ENCODE measurements at places on chromosomes 6 and 20. TPM values are rescaled to one million over a fixed set of nuclear protein-coding genes. Genes with fewer than 3 reads are reported as not detected.

- H3K27me3 ChIP-seq = peaks cover 5% of the 10 kb centered on the region
- no peak overlapping the region for H3K27ac ChIP-seq
- no peaks in the 10 kb centered on the region for H3K4me1 ChIP-seq
- no peak for DNase-seq
Observed at GRCh38 chr6:119096721-119097565, 18.5 kb upstream of the FAM184A start.

- peaks cover 47% of the 10 kb centered on the region for H3K4me1 ChIP-seq
- no peak overlapping the region for H3K4me3 ChIP-seq
- no peaks in the 10 kb centered on the region for H3K36me3 ChIP-seq
Observed at GRCh38 chr20:60206259-60206658, 248.0 kb downstream of the CDH26 start.

- peak; percentile 65 for DNase-seq
- peaks cover 12% of the 10 kb centered on the region for H3K27me3 ChIP-seq
- H3K27ac ChIP-seq = no peak overlapping the region
- no peak overlapping the region for H3K4me3 ChIP-seq
- H3K4me1 ChIP-seq = peaks cover 15% of the 10 kb centered on the region
- no peaks in the 10 kb centered on the region for H3K36me3 ChIP-seq
Observed at GRCh38 chr6:46925563-46926253, 4.0 kb upstream of the ADGRF5 start.

- no peaks in the 10 kb centered on the region for H3K36me3 ChIP-seq
- peak overlapping the region; percentile 86 for H3K4me3 ChIP-seq
- peaks cover 2% of the 10 kb centered on the region for H3K27me3 ChIP-seq
- DNase-seq = peak; percentile 98
Observed at GRCh38 chr6:44237021-44237812, 9.7 kb upstream of the HSP90AB1 start.

DNA sequence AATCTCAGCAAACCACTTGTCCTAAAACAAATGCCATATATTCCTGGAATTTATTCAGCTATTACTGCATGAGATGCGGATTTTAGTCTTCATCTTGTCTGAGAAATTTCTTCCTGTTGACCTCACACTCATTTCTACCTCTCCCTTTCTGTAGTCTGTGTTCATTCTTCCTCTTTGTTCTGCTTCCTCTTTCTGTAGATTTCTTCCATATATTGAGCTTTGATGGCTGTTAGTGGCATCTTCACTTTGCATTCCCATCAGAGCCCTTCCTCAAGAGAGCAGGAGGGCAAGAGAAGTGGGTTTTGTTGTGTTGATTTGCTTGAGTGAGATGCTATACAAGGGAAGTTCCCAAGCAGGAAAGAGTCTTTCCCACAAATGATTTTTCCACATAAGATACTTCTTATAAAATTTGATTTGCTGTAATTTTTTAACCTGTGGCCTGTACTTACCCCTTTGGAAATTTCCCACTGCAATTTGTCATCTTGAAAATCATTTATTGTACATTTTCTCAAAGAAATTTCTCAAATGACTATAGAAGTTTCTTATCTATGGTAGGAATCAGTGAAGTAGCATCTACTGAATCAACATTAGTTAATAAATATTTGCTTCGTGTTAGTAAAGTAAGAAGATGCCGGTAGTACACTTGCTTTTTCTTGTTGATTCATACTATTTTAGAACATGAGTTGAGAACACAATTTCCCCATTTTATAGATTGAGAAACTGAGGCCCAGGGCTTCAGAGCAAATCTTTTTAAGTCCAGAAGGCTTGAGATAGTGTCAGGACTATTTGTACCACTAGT, 43.8 kb downstream of the MAP3K4 start:
- no peak overlapping the region for H3K27ac ChIP-seq
- peaks cover 27% of the 10 kb centered on the region for H3K36me3 ChIP-seq
- no peak for DNase-seq
- H3K4me3 ChIP-seq = no peak overlapping the region
- no peaks in the 10 kb centered on the region for H3K27me3 ChIP-seq

DNA sequence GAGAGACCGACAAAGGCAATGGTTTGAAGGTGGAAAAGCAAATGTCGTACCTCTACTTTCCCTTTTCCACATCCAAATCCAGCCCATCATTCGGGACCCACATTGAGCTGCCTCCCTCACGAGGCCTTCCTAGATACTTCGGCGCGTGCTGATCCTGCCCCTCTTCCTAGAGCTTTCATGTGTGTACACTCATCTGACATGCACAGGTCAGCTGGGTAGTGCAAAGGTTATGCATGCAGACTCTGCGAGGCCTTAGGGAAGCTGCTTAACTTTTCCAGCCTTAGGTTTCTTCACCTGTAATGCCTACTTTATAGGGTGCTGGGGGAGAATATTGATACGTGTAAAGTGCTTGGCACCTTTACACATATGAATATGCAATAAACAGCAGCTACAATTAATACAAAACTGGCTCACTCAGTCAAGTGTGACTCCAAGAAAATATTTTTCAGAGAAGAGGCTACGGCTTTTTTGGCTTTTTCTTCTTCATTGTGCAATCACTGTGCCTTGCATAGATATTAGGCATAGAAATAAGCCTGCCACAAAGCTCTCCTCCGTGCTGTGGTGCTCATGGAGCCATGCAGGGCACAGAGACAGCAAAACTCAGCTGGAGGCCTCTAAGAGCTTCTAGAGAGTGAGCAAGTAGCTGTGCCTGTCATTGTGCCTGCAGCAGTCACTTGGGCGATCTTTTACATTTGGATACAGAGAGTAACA, 3.6 kb upstream of the MANBAL start:
- H3K4me1 ChIP-seq = peaks cover 13% of the 10 kb centered on the region
- no peak overlapping the region for H3K4me3 ChIP-seq
- no peak for DNase-seq
- no peak overlapping the region for H3K27ac ChIP-seq

DNA sequence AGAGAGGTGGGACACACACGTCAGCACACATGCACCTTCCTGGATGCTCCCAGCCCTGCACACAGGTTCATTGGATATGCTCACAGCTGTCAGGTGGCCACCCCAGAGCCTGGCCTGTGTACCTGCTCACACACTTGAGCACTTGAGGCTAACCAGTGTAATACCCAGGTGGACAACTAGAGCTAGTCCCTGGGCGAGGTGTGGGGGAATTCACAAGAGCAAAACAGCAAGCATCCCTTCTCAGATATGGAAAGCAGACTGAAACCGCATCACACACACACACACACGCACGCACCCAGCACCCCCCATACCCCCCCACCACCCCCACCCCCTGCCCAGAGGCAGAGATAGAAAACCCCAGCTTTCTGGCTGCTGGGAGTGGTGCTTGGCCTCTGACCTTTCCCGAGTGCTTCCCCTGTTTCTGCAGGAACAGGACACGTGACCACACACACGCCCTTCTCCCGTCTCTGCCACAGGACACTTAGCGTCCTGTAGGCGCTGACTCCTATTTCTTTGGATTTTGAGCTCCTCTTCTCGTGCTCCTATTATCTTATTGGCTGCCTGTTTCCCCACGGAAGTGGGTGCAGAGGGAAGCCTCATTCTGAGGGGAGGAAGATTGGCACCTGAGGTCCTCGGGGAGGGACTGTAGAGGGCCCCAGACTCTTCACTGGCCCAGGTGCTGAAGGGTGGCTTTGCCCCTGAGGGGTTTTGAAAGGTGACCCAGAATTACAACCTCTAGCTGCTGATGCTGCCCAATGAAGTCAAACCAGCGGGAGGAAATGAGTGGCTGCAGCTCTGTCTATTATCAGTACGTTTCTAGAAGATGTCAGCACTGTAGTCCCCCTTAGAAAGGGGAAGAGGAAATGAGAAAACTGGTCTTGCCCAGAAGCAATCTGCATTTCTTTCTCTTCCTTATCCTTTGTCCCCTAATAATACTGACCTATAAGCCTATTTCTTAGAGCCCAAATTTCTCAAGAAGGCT, 65.8 kb downstream of the SYTL3 start:
- no peak overlapping the region for H3K4me3 ChIP-seq
- peaks cover 6% of the 10 kb centered on the region for H3K4me1 ChIP-seq
- no peak for DNase-seq
- no peaks in the 10 kb centered on the region for H3K27me3 ChIP-seq
- peaks cover 5% of the 10 kb centered on the region for H3K36me3 ChIP-seq

DNA sequence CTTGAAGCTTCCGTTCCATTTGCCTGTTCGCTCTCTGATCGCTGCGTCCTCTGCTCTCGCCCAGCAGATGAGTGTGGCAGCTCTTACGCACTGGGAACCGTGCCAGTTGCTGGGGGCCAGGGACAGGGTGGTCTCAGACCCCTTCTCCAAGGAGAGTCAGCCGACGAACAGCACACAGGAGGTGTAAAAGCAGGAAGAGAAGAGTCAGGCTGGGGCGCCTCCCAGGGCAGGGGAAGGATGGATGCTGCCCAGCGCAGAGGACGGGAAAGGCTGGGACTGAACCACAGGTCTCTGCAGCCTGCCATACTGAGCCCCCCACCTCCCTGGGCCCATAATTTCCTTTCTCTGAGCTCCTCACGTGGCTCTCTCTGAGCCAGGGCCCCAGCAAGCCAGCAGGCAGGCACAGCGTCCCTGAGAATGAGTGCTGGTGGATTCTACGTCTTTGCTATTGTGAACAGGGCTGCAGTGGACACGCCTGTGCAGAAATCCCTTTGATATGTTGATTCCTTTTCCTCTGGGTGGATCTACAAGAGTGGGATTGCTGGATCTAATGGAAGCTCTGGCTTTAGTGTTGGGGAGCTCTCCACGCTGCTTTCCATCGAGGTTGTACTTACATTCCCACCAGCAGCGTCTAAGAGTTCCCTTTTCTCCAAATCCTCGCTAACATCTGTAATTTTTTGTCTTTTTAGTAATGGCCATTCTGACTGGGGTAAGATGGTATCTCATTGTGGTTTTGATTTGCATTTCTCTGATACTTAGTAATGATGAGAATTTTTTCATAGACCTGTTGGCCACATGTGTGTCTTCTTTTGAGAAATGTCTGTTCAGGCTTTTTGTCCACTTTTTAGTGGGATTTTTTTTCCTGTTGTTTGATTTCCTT, 104.1 kb downstream of the PSMB1 start:
- no peaks in the 10 kb centered on the region for H3K36me3 ChIP-seq
- H3K27me3 ChIP-seq = peaks cover 11% of the 10 kb centered on the region
- H3K4me3 ChIP-seq = no peak overlapping the region
- H3K4me1 ChIP-seq = peaks cover 8% of the 10 kb centered on the region
- DNase-seq = no peak
- H3K27ac ChIP-seq = no peak overlapping the region

GRCh38 chr6:154471609-154472362, 38.7 kb downstream of the CNKSR3 start:
- DNase-seq = no peak
- H3K4me3 ChIP-seq = no peak overlapping the region
- no peaks in the 10 kb centered on the region for H3K27me3 ChIP-seq
- H3K36me3 ChIP-seq = peaks cover 18% of the 10 kb centered on the region
- peaks cover 17% of the 10 kb centered on the region for H3K4me1 ChIP-seq
- no peak overlapping the region for H3K27ac ChIP-seq

DNA sequence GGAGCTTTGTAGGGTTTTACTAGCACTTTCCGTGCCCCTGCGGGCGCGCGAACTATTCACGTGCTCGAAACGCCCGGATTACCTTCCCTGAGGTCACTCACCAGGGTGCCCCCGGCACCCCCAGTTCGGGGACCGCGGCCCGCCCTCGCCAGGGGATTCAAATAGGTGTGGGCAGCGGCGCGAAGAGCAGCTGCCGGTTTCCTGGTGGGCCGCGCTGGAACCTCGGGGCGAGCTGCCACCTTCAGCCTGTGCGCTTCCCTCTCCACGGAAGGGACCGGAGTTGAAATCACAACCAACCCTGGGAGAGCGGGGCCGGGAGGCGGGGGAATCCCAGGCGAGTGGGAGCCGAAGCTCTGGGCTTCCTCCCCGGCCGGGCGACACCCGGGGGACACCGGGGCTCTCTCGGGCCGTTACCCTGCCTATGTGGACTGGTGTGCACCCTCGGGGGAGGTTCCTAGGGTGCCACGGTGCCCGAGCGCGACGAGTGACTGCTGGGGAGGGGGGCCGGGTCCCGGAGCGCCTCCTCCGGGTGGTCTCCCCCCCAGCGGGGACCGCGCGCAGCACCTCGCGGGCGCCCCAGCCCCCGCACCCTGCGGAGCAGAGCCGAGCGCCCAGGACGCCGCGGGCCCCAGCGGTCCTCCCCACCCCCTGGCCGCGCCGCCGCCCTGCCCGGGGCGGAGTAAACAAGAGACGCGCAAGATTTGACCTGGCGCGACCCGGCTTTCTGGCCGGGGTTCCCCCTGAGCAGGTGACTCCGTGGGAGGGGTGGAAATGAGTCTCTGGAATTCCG, 2.1 kb upstream of the HIVEP2 start:
- DNase-seq = peak; percentile 24
- H3K27me3 ChIP-seq = peaks cover 5% of the 10 kb centered on the region
- peaks cover 32% of the 10 kb centered on the region for H3K4me1 ChIP-seq
- no peaks in the 10 kb centered on the region for H3K36me3 ChIP-seq
- H3K27ac ChIP-seq = peak overlapping the region; percentile 96

DNA sequence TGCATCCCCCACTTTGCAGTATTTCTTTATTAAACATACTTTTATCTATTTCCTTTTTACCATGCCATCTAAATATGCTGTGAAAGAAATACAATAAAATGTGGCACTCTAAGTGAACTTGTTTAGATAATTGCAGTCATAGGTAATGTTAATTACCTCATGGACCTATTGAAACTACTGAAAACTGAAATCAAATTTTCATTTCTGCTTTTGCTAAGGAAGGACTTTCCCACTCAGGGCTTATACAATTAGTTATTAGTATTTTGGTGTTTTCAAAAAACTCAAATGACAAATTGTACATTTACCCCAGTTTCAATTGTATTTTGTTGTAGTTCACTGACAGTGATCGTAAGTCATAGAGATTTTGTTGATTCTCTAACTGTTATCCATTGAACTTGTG, 88.4 kb downstream of the ID4 start:
- H3K4me3 ChIP-seq = no peak overlapping the region
- peaks cover 2% of the 10 kb centered on the region for H3K27me3 ChIP-seq
- no peaks in the 10 kb centered on the region for H3K36me3 ChIP-seq
- H3K4me1 ChIP-seq = no peaks in the 10 kb centered on the region
- H3K27ac ChIP-seq = no peak overlapping the region
- no peak for DNase-seq

DNA sequence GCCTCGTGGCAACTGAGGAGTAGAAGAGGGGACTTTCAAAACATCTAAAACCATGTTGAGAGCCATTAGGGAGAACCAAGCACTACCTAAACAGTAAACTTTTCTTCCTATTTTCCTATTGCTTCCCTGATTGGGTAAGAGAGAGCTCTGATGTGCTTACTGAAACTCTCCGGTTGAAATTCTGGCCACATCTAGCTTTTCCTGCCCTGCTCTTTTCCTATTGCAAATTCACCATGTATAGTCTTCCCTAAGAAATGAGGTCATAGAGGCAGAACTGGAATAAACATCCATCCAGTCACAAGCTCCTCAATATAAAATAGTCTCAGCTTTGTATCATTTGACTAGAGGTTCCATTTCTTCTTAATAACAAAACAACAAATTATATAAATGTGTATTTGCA, 199.5 kb upstream of the CNR1 start:
- no peaks in the 10 kb centered on the region for H3K4me1 ChIP-seq
- H3K36me3 ChIP-seq = no peaks in the 10 kb centered on the region
- H3K27me3 ChIP-seq = no peaks in the 10 kb centered on the region
- no peak for DNase-seq
- no peak overlapping the region for H3K4me3 ChIP-seq

GRCh38 chr20:2330090-2330695, 34.4 kb downstream of the TGM3 start:
- no peak overlapping the region for H3K4me3 ChIP-seq
- peaks cover 8% of the 10 kb centered on the region for H3K4me1 ChIP-seq
- H3K27ac ChIP-seq = no peak overlapping the region
- peaks cover 17% of the 10 kb centered on the region for H3K27me3 ChIP-seq

CD40 gene
- total RNA-seq = 2.9 TPM

LZTS3 gene
- total RNA-seq = 6.7 TPM

TRIM10 gene
- total RNA-seq = not detected

PKHD1 gene
- not detected for total RNA-seq

UST gene
- 17.8 TPM for total RNA-seq

BMP7 gene
- total RNA-seq = not detected

PSMG4 gene
- 16.9 TPM for total RNA-seq
